Suppressor macrophage treated with lipopolysaccharide for 4 hours (primary cell): ENCODE measurements at places on chromosomes 5 and 9.

DNA sequence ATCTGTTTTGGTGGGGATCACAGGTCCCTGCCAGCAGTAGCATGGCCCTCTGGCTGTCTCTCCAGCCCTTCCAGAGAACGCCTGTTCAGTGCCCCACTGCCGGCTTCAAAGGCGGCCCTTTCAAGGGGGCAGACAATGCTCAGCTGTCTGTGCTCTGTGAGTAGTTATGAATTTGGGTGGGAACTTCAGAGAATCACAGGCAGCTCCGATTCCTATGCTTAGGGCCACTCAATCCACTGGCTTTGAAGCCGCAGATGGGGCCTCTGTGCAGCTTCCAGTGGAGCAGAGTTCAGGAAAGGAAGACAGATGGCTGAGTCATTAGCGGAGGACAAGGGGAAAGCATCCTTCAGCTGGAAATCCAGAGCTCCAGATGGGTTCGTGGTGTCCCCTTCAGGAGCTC lies 42.4 kb downstream of the NKX2-5 start:
- no peak for DNase-seq

DNA sequence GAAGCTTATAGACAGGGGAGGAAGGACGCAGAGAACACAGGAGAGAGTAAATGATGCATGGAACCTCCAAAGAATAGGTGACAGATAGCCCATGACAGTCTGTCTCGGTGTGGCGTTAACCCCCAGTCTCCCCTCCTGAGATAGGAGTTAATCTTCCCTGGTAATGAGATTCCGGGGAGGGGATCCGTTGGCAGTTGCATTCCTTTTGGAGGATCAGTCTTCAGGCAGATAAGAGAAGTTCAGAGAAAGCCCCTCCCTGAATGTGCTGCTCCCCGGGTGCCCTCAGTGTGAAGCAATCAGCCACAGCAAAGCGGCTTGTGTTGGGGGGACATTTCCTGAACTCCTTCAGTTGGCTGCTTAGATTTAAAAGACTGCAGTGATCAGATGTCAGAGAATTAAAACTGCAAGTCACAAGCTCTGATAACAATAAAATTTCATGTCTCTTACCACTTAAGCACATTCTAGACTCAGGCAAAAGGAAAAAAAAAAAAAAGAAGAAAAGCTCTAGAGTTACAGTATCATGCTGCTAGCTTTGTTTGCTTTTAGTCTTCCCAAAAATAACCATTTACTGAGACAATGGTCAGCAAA lies 121.1 kb downstream of the EGFLAM start:
- DNase-seq = no peak

GRCh38 chr5:158899211-158899610 lies 200.5 kb downstream of the EBF1 start:
- DNase-seq = no peak

GRCh38 chr5:154286557-154286956 lies 96.0 kb downstream of the GALNT10 start:
- no peak for DNase-seq

GRCh38 chr5:81156732-81157131 lies 76.4 kb upstream of the CKMT2 start:
- DNase-seq = no peak

- DNase-seq = no peak
These were observed 3.4 kb downstream of the PLPP7 start for GRCh38 chr9:131292937-131293336.

- DNase-seq = no peak
These were observed 196.0 kb downstream of the MELK start for GRCh38 chr9:36768677-36769076.

DNA sequence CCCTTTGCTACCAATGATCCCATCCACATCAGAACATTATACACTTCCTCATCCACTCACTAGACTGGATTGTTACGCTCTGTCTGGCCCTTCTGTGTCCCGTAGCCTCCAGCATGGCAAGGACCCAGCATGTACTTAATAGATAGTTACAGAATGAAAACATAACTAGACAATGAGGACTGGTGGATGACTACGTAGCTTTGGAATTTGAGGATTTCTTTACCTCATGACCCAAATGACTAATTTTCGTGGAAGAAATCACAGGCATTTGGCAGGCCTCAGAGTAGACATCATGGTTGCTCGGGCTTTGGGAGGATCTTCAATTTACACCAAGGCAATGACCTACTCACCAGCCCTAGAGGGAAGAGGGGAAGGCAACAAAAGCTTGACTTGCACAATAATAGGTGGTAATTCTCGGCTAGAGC lies 299.8 kb downstream of the TLE1 start:
- DNase-seq = no peak

- DNase-seq = no peak
These were observed 7.8 kb upstream of the DTWD2 start for GRCh38 chr5:118996098-118996497.

- DNase-seq = no peak
These were observed 30.1 kb upstream of the NFIB start for GRCh38 chr9:14344053-14344524.

DNA sequence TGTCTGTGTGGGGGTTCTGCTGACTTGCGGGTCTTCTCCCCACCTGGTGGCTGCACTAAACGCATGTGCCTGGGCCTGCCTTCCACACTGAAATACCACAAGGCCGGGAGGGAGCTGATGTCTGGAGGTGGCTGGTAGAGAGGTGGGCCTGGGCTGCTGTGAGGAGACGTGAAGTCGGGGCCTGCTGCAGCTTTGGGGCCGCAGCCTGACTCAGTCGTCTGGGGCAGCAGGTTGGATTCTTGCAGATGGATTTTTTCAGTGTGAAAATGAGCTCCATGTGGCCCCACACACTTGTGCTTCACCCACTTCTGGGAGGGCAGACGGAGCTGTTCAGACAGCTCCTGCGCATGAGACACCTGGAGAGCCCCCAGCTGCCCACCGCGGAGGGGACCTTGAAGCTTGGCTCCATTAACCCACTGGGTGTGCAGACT lies 29.3 kb downstream of the COL5A1 start:
- DNase-seq = no peak

DNA sequence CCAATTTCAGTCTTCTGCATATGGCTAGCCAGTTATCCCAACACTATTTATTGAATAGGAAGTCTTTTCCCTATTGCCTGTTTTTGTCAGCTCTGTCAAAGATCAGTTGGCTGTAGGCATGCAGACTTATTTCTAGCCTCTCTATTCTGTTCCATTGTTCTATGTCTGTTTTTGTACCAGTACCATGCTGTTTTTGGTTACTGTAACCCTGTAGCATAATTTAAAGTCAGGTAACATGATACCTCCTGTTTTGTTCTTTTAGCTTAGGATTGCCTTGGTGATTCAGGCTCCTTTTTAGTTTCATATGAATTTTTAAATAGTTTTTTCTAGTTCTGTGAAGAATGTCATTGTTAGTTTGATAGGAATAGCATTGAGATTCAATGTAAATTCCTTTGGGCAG lies 104.9 kb upstream of the SLCO6A1 start:
- no peak for DNase-seq

DNA sequence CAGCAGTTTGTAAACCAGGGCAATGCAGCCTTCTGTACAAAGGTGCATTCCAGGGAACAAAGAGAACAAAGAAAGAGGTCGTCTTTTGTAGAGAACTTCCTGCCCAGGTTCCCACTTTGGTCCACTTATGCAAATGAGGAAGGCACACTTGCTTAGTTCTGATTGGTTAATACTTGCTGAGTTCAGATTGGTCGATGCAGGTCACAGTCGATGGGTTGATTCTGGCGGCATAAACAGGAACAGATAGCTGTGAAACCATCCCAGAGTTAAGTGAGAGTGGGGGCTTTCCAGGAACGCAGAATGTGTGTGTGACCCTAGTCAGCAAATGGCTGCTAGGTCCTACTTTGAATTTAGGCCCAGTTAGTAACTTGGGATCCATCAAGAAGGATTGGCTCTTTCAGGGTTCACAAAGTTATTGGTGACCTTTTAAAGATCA lies 1.8 kb upstream of the ADAMTS13 start:
- peak; percentile 19 for DNase-seq

- no peak for DNase-seq
These were observed 797 bp downstream of the TOR2A start for GRCh38 chr9:127734247-127734746.

GRCh38 chr5:58046371-58046770 lies 413.5 kb downstream of the PLK2 start:
- DNase-seq = no peak

GRCh38 chr9:13675638-13676000 lies 396.1 kb upstream of the MPDZ start:
- DNase-seq = no peak

GRCh38 chr5:77590347-77590746 lies 48.2 kb downstream of the OTP start:
- no peak for DNase-seq

DNA sequence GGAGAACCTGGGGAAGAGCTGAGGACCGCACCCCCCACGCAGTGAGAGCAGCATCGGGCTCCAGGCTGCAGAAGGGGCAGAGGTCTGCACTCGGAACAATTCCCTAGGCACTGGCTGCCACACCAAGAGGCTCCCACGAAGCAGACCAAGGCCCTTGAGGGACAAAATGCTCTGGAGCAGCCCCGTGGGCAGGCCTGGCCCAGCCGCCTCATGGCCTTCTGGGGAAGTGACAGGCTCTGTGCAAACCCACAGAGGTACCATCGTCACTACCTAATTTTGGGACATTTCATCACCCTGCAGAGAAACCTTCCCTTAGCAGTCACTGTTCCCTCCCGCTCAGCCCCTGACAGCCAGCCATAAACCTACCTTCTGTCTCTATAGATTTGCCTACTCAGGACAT lies 15.9 kb downstream of the FBXW5 start:
- DNase-seq = peak; percentile 75

DNA sequence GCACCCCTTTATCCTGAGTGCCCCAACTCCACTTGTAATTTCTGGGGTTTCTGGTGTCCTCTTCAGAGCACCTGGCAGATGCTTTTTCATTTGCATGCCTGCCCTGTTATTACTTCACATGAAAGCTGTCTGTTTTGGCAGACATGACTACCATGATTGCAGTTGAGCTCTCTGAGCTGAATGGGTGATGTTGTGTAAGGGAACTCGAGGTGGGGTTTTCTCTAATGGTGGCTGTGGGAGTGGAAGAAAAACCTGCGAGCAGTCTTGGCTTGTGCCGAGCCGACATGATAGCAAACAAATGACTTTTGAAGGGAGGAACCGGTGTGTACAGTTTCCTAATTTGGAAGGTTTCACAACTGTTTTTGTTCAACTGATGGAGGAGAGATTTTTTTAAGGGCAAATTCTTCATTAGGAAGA lies 196.2 kb downstream of the AOPEP start:
- DNase-seq = no peak

GRCh38 chr5:140318792-140319191 lies 15.9 kb upstream of the PFDN1 start:
- DNase-seq = no peak

- no peak for DNase-seq
These were observed 437.7 kb downstream of the SEMA5A start for GRCh38 chr5:9108162-9108561.

DNA sequence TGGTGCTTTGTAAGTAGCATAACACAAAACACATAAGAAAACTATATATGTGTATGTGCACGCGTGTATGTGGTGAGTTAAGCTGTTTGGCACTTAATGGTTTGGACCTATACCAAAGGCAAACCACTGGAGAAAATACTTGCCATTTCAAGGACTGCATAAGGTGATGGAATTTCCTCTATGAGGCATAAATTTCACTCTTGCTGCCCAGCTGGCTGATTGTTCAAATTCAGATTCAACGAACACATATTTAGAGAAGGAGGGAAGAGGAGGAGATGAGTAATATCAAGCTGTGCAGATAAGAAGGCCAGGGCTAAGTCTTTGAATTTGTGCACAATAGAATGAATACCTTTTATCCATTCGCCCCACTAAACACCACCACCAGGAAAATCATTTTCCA lies 470.6 kb upstream of the MPDZ start:
- no peak for DNase-seq

DNA sequence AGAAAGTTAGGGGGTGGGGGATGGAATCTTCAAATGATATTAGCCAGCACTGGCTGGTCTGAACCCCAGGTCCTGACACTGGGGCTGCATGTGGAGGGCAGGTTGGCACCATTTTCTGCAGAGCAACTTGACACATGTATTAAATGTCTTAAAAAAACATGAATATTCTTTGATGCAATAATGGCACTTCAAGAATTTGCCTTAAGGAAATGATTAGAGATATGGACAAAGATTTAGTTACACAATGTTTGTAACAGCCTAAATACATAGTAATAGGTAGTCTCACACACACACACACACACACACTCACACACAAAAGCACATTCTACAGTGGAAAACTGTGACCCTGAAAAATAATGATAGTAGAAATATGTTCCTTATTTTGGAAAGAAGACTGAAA lies 3.6 kb downstream of the SVEP1 start:
- no peak for DNase-seq

GRCh38 chr5:139985733-139986132 lies 57.4 kb downstream of the NRG2 start:
- peak; percentile 72 for DNase-seq

DNA sequence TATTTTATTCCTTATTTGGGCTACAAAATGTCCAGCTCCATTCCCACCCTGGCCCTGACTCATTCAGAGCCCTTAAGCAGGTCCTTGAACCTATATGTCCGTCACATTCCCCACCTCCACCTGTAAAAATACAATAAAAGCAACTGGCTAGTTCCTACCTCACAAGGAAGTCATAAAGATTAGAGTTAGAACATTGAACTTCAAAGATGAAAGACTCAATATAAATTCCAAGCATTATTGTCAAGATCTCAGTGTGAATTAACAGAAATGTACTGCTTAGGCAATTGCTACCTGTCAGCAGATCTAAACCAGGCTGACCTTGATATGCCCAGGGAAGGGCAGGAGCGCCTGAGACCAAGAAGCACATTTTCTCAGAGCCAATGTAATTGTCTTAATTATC lies 221.8 kb downstream of the ENC1 start:
- DNase-seq = no peak

DNA sequence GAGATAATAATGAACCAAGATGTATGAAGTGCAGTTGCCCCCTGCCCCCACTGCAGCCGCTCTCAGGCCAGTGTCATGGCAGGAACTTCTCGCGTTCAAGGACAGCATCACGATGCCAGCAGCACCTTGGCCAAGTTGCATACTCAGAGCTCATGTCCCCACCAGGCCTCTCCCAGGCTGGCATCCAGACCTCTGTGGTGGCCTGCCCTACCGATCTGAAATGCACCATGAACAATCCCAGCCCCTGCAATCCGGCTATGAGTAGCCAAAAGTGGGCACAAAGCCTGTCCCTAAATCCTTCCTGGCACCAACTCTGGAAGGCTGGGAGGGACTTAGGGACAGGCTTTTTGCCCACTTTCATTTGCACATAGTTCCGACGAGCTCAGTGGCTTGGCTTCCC lies 140.9 kb downstream of the PAX5 start:
- no peak for DNase-seq

DNA sequence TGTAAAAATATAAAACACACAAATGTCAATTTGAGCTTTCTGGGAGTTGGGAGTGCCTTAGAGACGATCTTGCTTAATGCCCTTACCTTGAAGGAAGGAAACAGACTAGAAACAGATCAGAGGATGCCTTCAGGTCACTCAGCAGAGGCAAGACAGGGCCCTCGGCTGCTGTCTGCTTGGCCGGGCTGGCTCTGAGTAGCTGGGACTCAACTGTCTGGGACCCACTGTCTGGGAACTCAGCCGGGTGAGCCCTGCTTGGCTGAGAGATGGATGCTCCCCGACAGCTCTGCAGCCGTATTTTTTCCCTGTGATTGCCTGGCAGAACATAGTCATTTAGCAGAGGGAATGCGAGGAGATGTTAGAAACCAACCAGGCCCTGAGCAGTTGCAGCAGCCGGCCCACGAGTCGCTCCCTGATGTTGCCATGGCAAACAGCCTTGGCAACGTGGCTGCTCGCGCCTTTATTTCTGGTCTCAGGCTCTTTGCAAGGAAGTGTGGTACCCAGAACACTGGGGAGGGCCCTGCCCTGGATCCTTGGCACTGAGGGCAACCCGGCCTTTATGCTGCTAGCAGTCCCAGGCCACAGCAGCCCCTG lies 10.9 kb downstream of the PPARGC1B start:
- DNase-seq = no peak
